Effector CD4-positive, alpha-beta T cell (primary cell): ENCODE measurements at places on chromosomes 1 and 21.
A peak's percentile ranks its signal among the peaks of the same experiment; 100 is the strongest.

- DNase-seq: peak; percentile 5
Measured at GRCh38 chr21:17585875-17586450, 26.7 kb downstream of the BTG3 start.

- no peak for DNase-seq
Measured at GRCh38 chr1:44254392-44254910, 41.2 kb downstream of the DMAP1 start.

- DNase-seq: no peak
Measured at GRCh38 chr1:98299861-98300260, 361.7 kb upstream of the SNX7 start.

- no peak for DNase-seq
Measured at GRCh38 chr1:53732409-53732808, 6.6 kb downstream of the GLIS1 start.

DNA sequence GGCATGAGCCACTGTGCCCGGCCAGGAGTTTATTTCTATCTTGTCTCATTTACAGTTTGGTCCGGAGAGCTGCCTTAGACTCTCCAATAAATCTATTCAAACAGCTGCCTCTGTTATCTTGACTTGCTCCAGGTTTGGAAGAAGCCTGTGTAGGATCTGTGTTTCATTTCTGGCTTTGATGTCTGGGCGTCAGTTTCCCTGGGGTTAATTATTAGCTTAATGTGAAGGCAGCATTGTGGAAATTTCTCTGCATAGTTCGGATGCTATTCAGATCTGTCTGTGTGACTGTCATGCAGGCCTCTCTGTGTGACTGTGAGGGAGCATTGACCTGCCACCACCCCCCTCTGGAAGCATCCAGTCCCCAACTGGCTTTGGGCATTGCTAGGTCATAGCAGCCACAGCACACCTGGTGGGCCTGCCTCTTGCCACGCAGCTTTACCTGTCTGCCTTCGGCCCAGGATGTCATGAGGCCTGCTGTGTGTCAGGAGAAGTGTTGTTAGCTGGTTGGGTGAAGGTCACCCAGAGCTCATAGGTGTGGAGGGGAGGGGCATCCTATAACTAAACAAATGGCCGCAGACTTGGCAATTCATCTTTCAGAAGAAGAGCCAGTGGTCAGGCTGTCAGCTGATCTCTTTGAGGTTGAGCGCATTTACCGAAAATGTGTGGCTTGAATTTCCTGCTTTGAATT is 9.8 kb downstream of the IFNGR2 start:
- no peak for DNase-seq

DNA sequence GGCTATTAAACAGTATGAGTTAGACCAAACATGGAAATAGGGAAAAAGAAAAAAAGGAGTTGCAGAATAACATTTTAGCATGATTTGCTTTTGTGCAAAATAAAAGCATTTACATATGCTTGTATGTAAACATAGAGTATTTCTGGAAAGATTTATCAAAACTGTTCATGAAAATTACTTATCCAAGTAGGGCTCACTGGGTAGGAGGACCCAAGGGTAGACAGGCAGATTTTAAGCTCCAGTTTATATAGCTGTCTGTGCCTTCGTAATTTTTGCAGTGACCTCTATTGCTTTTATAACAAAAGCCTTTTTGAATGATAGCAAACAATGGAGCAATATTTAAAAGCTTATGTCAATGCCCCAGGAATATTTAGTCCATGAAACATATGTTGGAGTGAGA is 228.8 kb upstream of the IRF2BP2 start:
- no peak for DNase-seq

- no peak for DNase-seq
Measured at GRCh38 chr1:36481091-36481490, 1.6 kb downstream of the CSF3R start.

DNA sequence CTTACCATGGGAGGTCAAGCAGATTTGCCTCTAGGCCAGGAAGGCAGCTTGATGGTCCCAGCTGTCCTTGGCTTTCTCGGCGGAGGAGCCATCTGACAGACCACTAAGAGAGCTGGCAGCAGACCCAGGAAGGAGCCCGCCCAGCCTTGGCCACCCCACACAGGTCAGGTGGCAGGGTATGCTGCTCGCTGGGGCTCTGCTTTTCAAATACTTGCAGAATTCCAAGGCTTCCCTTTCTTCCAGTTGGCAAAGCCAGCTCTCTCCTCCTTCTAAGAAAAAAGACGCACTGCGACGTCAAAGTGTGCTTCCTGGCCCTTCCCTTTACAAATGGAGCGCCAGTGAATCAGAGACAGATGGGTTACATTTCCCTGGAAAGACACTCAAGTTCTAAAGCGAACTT is 229.4 kb downstream of the CACNA1E start:
- no peak for DNase-seq

DNA sequence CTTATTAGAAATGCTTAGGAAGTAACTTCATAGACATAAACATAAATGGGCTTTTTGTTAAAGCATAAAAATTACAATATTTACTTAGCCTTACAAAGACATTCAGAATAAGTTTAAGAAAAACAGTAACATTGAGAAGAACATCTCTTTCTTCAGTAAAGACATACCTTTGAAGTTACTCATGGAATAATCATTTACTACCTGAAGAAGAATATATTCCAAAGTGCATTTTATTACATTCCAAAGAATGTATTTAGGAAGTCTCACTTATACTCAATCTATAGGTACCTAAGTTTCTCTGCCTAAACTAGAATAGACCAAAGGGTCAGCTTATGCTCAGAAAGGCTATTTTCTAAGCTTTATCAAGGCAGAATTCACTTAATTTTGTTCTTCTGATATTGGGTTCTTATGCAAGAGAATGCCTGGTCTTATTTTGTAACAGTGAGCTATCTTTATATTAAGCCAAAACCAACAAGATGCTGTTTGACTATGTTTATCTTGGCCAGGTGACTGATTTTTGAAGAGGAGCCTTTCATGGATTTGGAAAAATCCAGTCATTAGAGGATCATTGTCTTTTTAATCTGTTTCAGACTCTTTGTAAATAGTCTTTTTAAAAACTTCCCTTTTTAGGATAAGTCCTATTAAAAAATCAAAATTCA is 110.1 kb downstream of the OLFML2B start:
- no peak for DNase-seq

GRCh38 chr1:196951711-196952394 is 8.3 kb downstream of the CFHR2 start:
- DNase-seq: no peak

- DNase-seq: peak; percentile 75
Measured at GRCh38 chr1:45014321-45015028, 2.4 kb downstream of the UROD start.

GRCh38 chr1:31007462-31007991 is 58.0 kb downstream of the PUM1 start:
- DNase-seq: no peak

GRCh38 chr21:38159355-38159754 is 97.4 kb upstream of the KCNJ15 start:
- DNase-seq: peak; percentile 26

DNA sequence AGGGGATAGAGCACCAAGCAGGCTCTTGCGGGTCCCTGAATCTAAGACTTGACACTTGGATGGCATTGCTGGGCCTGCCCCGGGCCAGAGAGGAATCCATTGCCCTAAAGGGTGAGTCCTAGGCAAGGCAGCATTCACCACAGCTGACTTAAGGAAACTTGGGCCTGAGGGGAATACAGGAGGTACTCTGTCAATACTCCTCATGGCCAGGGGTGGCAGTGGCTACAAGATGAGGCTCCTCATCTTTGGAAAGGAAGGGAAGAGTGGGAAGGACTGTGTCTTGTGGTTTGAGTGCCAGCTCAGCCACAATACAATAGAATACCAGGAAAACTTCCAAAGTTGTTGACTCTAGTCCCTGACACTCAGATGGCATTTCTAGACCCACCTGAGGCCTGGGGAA is 5.1 kb downstream of the KRTAP22-1 start:
- DNase-seq: no peak
